T-helper 17 cell (primary cell): ENCODE measurements at places on chromosomes 16 and 17. TPM values are rescaled to one million over a fixed set of nuclear protein-coding genes. Genes with fewer than 3 reads are reported as not detected.
A peak's percentile ranks its signal among the peaks of the same experiment; 100 is the strongest.

- DNase-seq: no peak
Measured at GRCh38 chr16:4914528-4915225, 22.3 kb downstream of the PPL start.

- no peak for DNase-seq
Measured at GRCh38 chr16:50581845-50582244, 33.6 kb downstream of the NKD1 start.

- no peak for DNase-seq
Measured at GRCh38 chr17:55769625-55770000, 18.8 kb downstream of the PCTP start.

GRCh38 chr16:14289692-14290340 lies 218.7 kb downstream of the MRTFB start:
- no peak for DNase-seq

DNA sequence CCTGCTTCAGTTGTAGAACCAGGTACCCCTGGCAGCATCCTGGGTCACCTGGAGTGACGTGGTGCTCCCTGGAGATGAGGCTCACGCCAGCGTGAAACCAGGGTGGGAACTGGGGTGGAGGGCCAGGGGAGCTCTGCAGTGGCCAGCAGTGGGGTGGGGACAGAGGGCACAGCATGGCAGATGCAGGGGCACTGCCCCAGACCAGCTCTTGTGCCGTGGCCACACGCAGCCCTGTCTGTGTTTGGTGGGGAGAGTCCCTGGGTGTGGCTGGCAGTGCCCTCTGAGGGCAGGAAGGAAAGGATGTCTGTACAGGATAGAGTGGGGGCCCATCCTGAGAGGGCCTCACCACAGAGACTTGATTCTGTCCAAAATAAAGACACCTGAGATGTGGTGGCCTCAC lies 24.5 kb downstream of the ZNF750 start:
- DNase-seq: no peak

DNA sequence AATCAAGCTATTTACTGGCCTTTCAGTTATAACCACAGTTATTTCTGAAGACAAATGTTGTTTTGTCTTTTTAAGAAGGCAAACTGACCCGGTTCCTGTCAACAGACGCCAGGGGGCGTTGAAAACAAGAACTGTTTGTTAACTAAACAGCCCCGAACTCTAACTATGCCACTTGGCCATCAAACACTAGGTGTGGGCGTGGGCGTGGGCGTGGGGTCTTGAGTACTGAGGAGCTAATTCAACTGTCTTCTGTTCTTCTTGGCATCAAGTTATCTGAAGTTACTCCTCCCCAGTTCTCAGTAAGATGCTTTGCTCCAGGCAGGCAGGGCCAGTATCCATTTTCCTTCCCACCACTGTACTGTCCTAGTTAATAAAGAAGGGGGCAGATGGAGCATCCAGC lies 63.3 kb upstream of the MTMR4 start:
- DNase-seq: peak; percentile 29

- DNase-seq: no peak
Measured at GRCh38 chr17:10294180-10294579, 78.6 kb downstream of the MYH13 start.

- DNase-seq: no peak
Measured at GRCh38 chr16:75309899-75310430, 58.5 kb upstream of the BCAR1 start.

- DNase-seq: no peak
Measured at GRCh38 chr16:23691483-23692189, 12.9 kb downstream of the PLK1 start.

Gene PDXDC1
- 58.4 TPM for total RNA-seq

Gene HID1
- total RNA-seq: 10.6 TPM

Gene TBC1D3E
- total RNA-seq: not detected

Gene FBXL16
- total RNA-seq: 35.3 TPM

Gene ANKRD40CL
- not detected for total RNA-seq

Gene HP
- 0.57 TPM for total RNA-seq
